ENCODE measurements at places on chromosomes 13 and 19.

DNA sequence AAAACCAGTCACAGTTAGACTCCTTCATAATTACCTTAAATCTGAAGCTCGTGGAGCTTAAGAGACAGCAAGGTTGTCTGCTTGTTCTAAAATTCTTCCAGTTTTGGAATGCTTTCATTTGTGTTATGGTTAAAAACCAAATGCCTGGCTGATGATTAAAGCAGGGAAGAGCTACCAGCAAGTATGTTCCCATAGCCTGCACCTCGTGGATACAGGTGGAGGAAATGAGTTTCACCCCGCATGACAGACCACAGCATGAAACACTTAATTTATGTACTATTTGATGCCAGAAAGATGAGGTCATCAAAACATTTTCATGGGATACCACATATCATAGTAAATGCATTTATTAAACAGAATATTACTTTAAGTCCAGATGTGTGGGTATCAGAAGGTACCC lies 416 bp upstream of the DOCK9 start:
- no peak for DNase-seq

- no peak for DNase-seq
Measured at GRCh38 chr13:29774830-29775229, 75.6 kb downstream of the UBL3 start.

GRCh38 chr13:26071691-26072090 lies 19.9 kb upstream of the SHISA2 start:
- no peak for DNase-seq

DNA sequence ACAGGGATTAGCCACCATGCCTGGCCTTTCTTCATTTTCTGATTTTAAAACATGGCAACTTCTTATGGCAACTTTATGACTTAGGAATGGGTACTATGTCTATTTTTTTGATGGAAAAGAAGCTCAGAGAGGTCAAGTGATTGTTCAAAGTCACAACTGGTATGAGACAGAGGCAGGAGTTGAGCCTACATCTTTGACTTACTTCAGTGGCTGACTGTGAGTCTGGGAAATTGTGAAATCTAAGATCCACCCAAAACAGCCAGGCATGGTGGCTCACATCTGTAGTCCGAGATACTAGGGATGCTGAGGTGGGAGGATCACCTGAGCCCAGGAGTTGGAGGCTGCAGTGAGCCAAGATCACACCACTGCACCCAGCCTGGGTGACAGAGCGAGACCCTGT lies 2.4 kb upstream of the ACTL9 start:
- DNase-seq: no peak

DNA sequence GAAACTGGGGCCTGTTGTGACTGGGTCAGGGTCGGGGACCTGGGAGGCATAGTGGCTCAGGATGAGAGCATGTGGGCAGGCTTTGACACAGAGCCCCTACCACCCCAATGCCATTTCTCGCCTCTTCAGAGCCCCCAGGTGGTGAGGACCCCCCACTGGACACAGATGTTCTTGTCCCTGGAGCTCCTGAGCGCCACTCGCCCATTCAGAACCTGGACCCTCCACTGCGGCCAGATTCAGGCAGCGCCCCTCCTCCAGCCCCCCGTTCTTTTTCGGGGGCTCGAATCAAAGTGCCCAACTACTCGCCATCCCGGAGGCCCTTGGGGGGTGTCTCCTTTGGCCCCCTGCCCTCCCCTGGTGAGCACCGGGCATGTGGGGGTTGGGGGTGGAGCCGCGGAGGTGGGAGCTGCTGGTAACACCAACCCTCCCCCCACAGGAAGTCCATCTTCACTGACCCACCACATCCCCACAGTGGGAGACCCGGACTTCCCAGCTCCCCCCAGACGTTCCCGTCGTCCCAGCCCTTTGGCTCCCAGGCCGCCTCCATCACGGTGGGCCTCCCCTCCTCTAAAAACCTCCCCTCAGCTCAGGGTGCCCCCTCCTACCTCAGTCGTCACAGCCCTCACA lies 10.4 kb downstream of the IGFLR1 start:
- DNase-seq: no peak

DNA sequence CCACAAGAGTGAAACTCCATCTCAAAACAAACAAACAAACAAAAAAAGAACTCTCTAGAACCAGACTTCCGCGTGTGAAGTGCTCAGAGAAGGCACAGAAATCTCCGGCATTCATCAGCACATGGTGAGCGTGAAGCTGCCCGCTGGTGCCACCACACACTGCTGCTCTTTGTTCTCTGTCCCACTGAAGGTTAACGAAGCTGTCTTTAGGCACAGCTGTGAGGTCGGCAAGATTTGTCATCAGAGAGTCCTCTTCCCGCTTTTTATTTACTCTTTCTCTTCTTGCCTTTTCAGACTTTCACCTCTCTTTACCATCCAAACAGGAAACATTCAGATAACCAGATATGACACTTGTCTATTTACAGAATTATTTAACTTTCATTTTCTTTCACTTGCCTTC lies 115.2 kb upstream of the ARGLU1 start:
- no peak for DNase-seq

DNA sequence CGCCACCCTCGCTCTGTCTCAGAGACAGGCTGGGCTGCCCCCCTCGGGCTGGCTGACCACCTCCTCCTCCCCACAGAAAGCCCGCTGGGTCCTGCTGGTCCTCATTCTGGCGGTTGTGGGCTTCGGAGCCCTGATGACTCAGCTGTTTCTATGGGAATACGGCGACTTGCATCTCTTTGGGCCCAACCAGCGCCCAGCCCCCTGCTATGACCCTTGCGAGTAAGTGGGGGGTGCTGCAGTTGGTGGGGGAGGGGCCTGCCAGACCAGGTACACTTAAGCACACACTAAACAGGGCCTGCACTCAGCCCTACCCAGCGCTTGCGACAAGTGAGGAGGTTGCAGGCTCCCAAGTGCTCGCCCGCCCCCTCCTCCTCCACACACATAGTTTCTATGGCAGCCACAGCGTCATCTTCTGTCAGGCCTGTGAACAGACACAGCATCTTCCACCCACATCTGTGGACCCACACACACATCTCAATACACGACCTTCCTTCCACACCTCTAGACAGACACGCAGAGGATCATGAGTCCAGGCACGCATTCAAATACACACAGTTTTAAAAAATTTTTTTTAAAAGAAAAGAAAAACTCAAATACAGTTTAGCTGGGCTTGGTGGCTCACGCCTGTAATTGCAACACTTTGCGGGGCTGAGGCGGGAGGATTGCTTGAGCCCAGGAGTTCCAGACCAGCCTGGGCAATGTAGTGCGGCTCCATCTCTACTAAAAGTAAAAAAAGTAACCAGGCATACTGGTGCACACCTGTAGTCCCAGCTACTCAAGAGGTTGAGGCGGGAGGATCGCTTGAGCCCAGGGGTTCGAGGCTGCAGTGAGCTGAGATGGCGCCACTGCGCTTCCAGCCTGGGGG lies 18.4 kb downstream of the PLD3 start:
- DNase-seq: no peak

DNA sequence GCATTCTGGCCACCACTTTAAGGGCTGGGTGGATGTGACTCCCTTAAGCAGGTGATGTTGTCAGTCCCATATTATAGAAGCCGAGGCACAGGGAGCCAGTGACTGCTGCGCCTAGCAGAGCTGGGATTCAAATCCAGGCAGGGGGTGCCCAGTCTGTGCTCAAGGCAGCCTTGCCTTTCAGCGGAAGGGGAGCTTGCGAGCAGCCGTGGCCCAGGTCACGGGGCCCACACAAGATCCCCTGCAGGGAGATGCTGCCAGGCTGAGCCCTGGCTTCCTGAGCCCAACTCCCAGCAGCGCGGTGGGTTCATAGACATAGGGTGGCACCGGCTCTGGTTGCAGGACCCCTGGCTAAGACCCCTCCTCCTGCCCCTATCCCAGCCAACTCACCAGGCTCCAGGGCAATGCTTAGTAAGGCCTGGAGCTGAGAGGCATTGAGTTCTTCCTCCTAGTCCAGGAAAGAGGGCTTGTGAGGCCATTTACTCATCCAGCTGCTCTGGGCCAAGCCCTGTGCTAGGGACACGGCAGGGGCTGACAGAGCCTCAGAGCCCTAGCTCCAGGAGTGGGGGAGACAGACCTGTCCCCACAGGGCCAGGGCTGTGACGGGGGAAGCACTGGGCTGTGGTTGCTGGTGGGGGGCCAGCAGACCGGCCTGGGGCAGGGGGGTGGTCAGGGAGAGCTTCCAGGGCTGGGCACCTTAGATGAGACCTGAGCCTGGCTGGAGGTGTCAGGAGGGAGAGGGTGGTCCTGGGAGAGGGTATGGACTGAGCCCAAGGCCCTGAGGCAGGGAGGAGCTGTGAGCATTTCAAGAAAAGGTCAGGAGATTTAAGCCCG lies 9.6 kb downstream of the CAPN12 start:
- no peak for DNase-seq

GRCh38 chr19:51514866-51515481 lies 13.4 kb upstream of the SIGLEC12 start:
- no peak for DNase-seq

GRCh38 chr13:36000028-36000427 lies 131.2 kb downstream of the DCLK1 start:
- no peak for DNase-seq

GRCh38 chr13:112103260-112103838 lies 36.4 kb downstream of the SOX1 start:
- no peak for DNase-seq

GRCh38 chr19:42928896-42929295 lies 8.1 kb downstream of the PSG7 start:
- DNase-seq: no peak

GRCh38 chr13:49053215-49053614 lies 77.5 kb downstream of the FNDC3A start:
- no peak for DNase-seq

DNA sequence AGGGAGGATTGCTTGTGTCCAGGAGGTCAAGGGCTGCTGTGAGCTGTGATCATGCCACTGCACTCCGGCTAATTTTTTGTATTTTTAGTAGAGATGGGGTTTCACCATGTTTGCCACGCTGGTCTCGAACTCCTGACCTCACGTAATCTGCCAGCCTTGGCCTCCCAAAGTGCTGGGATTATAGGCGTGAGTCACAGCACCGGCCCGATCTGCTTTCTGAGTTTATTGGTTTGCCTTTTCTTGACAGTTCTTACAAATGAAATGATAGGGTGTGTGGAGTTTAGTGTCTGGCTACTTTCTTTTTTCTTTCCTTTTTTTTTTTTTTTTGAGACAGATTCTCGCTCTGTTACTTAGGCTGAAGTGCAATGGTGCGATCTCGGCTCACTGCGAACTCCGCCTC lies 848 bp downstream of the C19orf44 start:
- no peak for DNase-seq

- DNase-seq: no peak
Measured at GRCh38 chr13:41788552-41788951, 172.4 kb downstream of the VWA8 start.

- DNase-seq: peak; percentile 59
Measured at GRCh38 chr19:10315335-10316214, at the start of gene FDX2. FDX2 (minus strand) TSS chr19:10316015; CDS start chr19:10315996, 19 bp downstream.
